Daoy (cell line): ENCODE measurements at places on chromosomes 7 and 10.

DNA sequence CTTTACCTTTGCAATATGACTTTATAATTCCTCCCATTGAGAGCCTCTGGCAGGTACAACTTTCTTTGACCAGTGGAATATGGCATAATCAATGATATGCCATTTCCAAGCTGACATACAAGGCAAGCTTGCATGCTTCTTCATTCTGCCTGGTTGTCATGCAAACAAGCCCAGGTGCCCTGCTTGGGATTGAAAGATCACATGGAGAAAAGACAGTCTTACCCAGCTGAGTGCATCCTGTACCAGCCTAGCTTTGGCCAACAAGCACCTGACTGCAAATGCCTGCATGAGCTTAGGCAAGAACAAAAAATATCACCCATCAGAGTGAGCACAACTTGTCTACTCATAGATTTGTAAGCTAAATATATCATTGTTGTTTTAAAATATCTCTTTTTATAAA lies 82.9 kb upstream of the KCND2 start:
- no peak for DNase-seq

- DNase-seq, result no peak
Measured at GRCh38 chr7:140275069-140275965, 98.5 kb upstream of the KDM7A start.

DNA sequence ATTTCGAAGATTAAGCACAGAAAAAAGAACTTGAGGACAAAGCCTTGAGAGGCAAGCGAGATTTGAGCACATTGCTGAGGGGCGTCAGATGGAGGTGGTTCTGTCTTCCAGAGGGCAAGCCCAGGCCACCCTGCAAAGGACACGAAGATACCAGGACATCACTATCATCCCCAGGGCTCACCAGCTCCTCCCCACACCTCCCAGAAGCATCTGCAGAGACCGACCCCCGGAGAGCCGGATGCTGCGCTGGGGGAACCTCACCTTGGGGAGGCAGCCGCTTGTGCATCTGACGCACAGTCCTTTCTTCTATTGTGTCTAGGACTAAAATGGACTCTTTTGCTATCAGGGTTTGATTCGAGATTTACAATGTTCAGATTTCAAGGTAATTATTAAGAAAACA lies 259.7 kb downstream of the DNAJB6 start:
- no peak for DNase-seq

DNA sequence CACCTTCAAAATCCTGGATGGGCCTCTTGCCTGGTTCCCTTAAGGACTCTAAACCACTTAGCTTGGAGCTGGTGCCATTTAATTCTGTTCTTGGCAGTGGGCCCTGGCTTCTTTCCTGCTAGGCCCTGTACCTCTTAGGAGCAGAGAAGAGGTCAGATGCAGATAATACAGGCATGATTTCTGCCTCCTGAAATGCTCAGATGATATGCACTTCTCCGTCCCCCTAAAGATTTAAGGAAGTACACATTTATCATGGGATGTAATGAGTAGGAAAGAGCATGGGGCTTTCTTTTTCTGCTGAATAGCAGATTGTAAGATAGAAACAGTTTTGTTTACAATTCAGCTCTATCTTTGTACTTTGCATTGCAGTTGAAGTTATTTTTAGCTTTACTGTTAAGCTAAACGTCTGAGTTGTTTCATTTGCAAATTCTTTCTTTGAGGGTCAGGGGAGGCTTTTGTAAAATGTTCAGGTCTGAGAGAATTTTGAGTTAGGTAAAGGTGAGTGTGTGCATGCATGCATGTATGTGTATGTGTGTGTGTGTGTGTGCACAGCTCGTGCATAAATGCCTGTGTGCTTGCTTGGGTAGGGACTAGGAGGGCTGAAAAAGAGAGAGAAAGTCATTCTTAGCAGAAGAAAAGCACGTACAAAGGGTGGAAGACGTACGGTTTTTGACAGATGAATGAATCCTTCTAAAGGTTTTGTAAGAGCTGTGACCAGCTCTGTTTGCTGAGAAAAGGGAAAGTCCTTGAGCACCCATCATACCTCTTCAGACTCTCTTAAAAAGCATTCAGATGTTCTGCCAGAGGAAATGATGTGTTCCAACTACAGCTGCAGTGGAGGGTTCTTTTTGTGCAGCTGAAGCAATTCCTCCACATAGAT lies 364.2 kb downstream of the AUTS2 start:
- no peak for DNase-seq

DNA sequence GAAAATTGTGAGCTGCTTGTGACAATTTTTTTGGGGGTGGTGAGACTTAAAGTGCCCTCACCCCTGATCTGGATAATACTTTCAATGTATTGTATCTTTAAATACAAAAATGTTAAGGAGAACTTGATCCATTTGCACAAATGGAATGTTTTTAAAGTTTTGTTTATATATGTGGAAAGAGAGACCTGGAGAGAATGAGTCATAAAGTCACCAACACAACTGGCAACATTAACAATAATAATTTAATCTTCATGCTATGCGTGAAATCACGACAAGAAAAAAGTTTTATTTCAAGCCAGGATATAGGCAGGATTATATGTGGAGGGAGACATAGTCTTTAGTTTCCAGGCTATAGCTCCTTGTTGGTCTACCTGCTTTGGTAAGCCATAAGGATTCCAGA lies 537.5 kb downstream of the GPAM start:
- DNase-seq, result no peak

GRCh38 chr10:3875842-3876235 lies 90.8 kb upstream of the KLF6 start:
- DNase-seq, result no peak

DNA sequence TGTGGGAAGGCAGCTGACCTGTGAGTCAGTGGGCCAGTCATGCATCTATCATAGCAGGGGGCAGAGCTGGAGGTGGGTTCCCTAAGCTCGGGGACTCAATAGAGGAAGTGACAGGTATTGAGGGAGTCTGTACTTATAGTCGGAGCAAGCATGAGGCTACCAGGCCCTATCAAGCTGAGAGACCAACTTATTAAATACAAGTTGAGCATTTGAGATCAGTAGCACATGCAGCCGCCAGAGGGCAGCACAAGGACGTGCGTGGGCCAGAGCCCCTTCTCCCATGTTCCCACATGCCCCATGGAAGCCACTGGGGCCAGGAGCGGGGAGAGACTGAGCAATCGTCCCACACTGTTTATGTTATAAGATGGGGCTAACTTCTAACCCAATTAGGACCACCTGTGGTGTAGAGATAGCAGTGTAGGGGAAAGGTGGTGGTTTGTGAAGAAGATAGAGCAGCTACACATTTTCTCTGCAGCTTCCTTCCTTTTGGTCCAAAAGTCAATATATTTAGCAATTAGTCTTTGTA lies 13.0 kb upstream of the STK31 start:
- DNase-seq, result peak; percentile 91

DNA sequence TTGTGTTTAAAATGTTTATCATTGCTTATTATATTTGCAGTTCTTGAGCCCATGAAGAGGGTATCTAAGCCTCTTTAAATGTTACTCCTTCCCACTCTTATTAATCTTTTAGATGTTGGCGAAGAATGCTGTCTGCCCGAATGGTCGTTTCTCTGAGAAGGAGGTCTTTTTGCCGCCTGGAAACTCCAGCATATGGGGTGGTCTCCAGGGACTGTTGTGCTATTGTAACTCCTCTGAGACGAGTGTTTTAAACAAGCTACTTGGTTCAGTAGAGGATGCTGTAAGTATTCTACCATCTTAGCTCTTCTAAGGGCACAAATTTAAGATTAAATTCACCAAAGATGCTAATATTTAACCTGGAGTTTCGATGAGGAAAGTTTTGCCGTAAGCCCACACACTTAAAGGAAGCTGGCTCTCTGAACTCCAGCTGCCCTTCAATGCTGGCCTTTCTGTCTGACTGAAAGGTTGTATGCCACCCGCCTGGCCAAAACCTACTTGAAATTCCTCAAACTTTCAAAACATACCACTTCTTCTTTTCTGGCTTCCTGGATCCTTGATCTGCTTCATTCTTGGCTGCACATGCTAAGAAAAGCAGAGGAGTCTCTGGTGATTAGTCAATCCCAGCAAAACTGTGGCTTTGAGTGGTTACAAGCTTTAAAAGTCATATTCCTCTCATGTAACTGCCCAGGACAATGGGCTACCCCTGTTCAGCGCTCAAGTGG lies 74.7 kb downstream of the ABCA13 start:
- DNase-seq, result no peak

DNA sequence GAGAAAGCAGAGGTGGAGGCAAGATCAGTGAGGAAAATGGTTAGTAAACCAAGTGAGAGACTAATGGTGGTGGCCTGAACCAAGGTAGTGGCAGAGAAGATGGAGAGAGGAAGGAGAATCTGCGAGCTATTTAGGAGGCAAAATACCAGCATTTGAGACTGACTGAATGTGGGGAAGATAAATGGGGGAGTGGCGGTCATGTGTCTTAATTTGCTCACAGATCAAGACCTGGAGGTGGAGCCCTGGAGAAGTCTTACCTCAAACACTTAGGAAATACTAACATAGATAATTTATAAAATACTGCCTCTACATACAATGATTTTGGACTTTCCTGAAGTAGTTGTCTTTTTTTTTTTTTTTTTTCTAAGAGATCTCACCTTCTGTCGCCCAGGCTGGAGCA lies 34.7 kb downstream of the ICA1 start:
- DNase-seq, result no peak

- DNase-seq, result peak; percentile 75
Measured at GRCh38 chr7:130490888-130491804, 739 bp upstream of the MEST start.

GRCh38 chr7:136251826-136252225 lies 274.7 kb upstream of the MTPN start:
- DNase-seq, result no peak

DNA sequence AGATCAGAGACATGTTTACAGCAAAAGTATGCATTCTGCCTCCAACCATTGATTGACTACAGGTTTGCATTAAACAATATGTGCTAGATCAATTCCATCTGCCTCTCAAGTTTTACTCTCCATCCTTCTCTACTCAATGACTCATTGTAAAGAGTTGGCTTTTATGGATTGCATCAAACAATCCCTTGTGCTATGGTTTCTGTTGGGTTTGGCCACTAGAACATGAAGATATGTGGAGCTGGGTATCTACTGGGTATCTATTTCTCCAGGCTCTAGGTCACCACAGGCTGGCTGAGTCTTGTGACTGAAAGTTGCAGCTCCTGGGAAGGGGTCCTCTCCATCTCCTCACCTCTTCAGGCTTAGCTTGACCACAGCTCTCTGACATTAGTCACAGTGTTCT lies 204.7 kb downstream of the DGKI start:
- DNase-seq, result no peak

GRCh38 chr7:7489546-7489945 lies 46.1 kb downstream of the COL28A1 start:
- DNase-seq, result no peak

DNA sequence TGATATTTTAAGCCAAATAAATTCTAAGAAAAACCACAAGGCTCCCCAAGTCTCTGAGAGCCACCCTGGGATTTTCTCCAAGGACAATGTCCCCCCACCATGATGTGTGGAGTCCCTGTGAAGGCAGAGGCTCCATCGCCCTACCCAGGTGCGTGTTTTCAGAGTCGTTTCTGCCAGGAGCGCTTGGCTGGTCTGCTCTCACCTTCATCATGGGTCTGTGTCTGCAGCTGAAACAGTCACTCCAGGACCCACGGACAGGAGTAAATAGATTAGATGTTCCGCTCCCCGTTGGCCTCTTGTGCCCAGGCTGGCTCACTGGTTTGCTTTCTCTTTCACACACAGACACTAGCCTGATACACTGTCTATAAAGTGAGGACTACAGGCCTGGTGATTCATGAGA lies 217.5 kb downstream of the SFMBT2 start:
- peak; percentile 5 for DNase-seq

- DNase-seq, result no peak
Measured at GRCh38 chr10:348456-348855, 213.2 kb downstream of the ZMYND11 start.

- no peak for DNase-seq
Measured at GRCh38 chr7:46723742-46724141, 802.7 kb upstream of the IGFBP3 start.

- DNase-seq, result no peak
Measured at GRCh38 chr10:86355571-86356038, 11.0 kb downstream of the GRID1 start.

DNA sequence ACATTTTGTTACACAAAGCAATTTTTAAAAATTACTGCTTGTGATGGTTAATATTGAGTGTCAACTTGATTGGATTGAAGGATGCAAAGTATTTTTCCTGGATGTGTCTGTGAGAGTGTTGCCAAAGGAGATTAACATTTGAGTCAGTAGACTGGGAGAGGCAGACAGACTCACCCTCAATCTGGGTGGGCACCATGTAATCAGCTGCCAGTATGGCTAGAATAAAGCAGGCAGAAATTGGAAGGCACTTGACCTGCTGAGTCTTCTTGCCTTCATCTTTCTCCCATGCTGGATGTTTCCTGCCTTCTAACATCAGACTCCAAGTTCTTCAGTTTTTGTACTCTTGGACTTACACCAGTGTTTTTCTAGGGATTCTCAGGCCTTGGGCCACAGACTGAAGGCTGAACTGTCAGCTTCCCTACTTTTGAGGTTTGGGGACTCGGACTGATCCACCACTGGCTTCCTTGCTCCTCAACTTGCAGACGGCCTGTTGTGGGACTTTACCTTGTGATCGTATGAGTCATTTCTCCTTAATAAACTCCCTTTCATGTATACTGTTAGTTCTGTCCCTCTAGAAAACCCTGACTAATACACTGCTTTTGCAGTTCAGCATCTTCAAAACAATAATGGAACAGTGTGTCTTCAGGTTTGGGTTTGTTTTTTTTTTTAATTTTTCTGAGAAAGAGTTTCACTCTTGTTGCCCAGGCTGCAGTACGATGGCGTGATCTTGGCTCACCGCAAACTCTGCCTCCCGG lies 244.1 kb upstream of the SEMA3C start:
- DNase-seq, result no peak

DNA sequence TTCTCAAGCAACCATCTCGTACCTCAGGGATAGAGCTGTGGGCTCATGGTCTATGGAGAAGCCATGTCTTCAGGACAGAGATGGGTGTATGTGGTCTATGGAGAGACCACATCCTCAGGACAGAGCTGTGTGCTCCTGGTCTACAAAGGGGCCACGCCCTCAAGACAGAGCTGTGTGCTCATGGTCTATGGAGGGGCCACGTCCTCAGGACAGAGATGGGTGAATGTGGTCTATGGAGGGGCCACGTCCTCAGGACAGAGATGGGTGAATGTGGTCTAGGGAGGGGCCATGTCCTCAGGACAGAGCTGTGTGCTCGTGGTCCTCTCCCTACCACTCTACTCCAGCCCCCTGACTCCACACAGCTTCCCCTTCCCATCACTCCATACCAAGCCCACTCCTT lies 117.8 kb downstream of the WDR37 start:
- DNase-seq, result no peak

GRCh38 chr10:71099731-71100361 lies 112.5 kb upstream of the UNC5B start:
- no peak for DNase-seq

DNA sequence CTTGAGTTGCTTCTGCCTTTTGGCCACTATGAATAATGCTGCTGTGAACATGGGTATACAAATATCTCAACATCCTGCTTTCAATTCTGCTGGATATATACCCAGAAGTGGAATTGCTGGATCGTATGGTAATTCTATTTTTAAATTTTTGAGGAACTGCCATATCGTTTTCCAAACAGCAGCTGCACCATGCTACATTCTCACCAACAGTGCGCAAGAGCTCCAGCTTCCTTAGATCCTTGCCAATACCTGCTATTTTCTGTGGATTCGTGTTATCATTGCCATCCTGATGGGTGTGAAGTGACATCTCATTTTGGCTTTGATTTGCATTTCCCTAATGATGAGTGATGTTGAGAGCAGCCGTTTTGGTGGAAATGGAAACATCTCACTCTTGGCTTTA lies 26.7 kb downstream of the FRMD4A start:
- DNase-seq, result no peak
